Iris pigment epithelial cell (primary cell): ENCODE measurements at places on chromosomes 12 and 14.

GRCh38 chr12:56758728-56759262 is 4.3 kb upstream of the HSD17B6 start:
- DNase-seq: peak; percentile 36

DNA sequence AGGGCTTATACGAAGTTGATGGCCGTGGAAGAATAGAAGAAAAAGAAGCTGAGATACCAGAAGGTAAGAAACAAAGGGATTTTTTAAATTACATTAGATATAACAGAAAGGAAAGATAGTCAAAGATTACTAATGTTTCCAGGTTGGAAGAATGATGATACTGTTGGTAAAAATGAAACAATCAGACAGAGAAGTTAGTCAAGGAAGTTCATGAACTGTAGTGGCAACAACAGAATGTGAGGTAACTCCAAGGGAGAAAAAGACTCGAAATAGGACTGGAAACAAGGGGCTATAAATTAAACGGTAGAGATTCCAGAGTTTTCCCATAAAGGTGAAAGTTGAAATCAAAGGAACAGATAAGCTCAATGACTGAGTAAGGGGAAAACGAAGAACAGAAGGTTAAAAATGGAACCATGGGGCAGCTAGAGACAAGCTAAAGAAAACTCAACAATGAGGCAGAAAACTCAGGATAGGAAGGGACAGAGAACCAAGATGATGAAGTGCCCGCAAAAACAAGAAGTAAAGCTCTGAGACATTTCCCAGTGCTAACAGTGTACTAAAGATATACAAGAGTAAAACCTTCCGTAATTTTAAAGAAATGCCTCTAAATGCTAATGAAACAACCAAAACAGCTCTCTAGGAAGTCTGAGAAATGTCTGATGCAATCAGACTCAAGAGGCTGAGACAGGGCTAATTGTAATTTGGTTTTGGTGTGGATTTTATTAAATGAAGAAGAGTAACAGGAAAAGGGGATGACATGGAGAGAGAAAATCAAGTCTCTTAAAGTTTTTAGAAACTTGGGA is 70.0 kb downstream of the PPP2R5E start:
- DNase-seq: no peak

GRCh38 chr14:32050878-32051277 is 26.2 kb upstream of the ARHGAP5 start:
- DNase-seq: peak; percentile 24

DNA sequence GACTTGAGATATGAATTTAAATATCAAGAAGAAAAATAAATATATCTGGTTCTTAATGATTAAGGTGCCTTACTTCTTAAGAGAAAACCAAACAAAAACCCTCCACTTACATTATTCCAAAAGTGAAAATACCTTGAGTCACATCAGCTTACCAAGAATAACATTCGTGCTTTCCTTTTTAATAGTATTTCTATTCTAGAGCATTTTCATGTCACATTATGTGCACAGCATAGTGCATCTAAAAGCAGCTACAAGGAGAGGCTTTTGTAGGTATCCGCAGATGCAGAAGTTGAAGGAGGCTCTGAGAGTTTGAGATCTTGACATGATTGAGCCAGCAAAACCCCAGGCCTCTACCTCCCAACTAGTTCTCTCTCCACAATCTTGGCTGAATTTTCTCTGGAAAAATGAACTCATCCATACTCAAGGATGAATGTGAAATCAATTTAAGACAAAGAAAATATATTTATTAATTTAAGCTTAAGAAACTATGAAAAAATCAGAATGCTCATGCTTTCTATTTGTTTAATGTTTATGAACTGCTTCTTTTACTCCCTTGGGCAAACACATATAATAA is 275.0 kb downstream of the AKAP6 start:
- no peak for DNase-seq

GRCh38 chr12:101832030-101832429 is 1.3 kb upstream of the GNPTAB start:
- DNase-seq: no peak
